Activated T-helper 9 cell treated with anti-CD3 and anti-CD28 coated beads, Interleukin-2, amount 50 U/mL, for 16 hours (primary cell): ENCODE measurements at places on chromosomes 12 and 14.

GRCh38 chr14:90523961-90524875, 127.4 kb downstream of the CALM1 start:
- DNase-seq, result no peak

GRCh38 chr14:61659582-61659981, 35.7 kb upstream of the HIF1A start:
- DNase-seq, result no peak

DNA sequence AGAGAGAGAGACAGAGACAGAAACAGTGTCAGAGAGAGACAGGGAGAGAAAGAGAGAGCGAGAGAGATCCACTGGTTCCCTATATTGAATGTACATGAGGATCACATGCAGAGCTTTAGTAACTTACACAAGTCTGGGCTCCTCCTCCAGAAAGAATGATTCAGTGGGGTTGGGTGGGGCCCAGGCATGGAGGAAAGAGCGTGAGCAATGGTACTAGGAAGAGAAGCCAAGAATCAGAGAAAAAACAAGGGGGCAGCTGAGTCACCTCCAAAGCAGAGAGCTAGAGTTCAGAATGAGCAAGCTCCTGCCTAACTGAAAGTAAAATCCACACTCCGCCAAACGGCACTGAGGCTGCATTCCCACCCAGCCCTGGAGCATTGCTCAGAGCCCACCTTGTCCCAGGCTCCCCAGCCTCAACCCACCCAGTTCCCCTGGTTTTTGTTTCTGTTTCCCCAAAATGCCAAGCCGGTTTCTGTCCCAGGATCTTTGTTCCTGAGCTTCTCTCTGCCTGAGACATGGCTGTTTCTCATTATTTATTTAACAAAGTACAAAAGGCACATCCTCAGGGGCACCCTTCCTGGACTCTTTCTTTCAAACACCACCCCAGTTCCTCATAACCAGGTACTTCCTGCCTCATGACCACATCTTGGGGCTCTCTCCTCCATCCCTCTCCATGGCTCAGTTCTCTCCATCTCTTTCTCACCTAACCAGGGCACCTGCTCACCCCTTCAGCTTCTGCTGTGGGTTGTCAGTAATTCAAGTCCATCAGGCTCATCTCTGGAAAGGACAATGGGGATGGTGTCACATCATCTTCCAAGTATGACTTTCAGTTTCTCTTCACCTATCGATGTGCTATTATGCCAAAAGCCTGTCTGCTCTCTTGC, 670.3 kb upstream of the TBX3 start:
- no peak for DNase-seq

DNA sequence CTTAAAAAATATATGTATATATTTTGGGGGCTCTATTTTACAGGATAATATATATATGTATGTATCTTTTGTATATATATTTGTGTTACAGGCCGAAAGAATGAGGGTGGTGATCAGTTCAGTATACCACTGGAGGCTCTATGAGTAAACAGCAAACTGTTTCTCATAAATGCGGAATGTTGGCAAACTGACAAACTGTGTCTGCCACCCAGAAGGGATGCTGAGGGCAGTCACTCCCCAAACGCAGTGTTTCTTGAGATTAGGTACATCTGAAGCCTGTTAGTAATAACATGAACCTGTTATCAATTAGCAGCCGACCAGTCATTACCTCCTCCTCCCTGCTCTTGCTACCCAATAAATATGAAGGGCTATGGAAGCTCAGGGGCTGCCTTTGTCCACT, 20.8 kb downstream of the TNFAIP2 start:
- no peak for DNase-seq

- no peak for DNase-seq
Observed at GRCh38 chr12:127393896-127394295, 873.1 kb upstream of the TMEM132C start.

GRCh38 chr14:32726516-32726915, 212.2 kb upstream of the NPAS3 start:
- DNase-seq, result no peak

DNA sequence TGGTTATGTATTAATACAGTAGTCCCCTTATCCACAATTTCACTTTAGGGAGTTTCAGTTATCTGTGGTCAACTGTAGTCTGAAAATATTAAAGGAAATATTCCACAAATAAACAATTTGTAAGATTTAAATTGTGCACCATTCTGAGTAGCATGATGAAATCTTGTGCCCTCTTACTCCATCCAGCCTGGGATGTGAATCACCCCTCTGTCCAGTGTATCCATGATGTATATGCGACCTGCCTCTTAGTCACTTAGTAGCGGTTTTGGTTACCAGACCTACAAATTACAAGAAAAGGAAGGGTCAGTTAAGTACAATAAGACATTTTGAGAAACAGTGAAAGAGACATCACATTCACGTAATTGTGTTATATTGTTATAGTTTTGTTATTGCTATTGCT, 39.9 kb upstream of the MDGA2 start:
- DNase-seq, result no peak

- no peak for DNase-seq
Observed at GRCh38 chr12:75603475-75603874, 92.1 kb upstream of the KRR1 start.

DNA sequence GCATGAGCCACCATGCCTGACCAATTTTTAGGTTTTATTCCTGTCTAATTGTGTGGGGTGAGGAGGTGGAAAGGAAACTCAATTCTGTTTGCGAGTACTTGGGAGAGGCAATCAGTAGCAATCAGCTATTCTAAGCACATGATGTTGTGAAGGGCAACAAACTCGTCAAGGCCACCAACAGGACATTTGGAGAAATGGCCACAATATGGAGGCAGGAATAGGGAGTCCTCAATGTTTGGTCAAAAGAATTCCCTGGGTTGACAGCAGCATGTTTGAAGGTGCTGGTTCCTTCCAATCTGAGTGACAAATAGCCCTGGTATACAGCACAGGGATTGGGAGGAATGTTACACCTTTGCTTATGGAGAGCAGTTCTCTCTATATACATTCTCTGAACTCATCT, 32.7 kb upstream of the USP44 start:
- DNase-seq, result no peak

GRCh38 chr12:61546296-61546695, 713.9 kb upstream of the USP15 start:
- no peak for DNase-seq

DNA sequence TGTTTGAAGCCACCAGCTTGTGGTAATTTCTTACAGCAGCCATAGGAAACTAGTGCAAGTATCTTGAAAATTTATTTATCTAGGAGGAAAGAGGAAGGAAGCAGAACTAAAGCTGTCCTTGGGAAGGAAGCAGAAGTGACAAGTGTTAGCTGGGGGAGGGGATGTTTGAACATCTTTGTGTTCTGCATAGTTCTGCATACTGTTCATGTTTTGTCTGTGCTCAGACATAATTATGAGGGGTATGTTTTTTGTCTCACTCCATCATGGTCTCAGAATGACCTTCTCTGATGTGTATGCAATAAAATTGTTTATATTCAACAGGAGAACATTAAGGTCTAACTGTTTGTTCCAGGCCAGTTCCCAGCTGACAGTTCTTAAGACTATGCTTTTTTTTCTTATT, 606.5 kb downstream of the GALC start:
- no peak for DNase-seq

GRCh38 chr12:40827683-40828592, 135.7 kb downstream of the CNTN1 start:
- DNase-seq, result no peak

DNA sequence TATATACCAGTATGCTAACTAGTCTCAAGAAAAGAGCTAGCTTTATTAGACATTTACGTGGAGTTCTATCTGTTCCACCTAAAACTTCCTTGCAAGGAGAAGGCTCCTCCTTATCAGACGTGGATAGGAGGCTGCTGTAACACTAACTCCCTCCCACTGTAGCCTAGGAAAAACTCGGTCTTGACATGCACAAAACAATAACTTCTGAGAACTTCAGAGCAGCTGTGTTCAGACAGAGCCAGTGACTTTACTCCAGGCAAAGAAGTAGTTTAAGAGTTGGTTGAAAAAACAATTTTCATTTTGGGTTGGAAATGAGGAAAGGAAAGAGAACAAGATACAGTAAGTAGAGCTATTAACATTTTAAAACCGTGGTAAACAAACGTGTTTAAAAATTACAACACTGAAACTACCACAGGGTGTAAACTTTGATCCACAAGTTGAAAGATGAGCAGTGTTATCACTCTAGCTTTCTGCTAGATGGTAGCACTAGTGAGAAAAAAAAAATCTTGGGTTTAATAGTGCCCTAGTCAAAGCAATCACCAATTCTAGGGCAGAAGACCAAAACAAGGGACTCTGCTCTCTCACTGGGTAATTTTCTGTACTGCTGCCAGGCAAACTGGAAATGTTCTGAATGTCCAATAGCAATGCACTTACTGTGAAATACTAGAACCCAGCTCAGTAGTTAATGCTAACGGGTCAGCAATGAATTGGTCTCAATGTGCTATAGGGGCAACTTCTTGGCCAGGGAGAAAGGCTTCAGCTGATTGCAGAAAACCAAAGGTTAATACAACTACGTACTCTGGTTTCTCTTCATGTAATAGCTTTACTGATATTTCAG, 2.4 kb downstream of the ATF7 start:
- no peak for DNase-seq

- no peak for DNase-seq
Observed at GRCh38 chr12:64582114-64582513, 28.2 kb upstream of the RASSF3 start.

DNA sequence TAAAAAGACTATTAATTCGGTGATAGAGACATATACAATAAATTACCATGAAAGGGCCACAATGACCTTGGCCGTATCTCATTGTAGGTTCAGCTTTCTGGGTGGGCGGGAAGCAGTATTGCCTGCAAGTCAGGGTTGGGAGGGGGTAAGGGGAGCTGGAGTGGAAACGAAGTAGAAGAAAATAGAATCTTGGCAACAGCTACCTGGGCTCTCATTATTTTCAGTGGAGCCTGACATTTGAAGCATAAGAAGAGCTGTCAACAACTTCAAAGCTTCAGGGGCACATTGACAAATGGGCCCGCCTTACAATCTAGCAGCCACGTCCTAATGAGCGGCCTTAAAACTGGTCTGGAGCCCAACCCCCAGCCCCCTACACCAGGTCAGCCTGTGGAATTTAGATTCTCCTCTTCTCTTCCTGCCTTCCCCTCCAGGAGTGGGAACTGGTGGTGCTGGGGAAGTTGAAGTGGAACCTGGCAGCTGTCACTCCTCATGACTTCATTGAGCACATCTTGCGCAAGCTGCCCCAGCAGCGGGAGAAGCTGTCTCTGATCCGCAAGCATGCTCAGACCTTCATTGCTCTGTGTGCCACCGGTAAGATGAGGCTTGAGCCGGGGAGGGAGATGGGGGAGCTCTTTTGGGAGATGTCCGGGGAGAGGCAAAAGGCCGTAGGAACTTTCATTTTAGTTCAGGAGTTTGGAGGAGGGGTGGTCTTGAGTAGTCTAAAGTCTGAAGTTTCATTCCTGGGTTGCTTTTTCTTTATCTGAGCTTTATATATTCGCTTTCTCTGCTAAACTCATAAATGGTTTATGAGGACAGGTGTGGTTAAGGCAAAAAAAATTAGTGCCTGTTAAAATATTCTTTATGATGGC, 5.0 kb downstream of the CCND2 start:
- DNase-seq, result no peak

GRCh38 chr12:108324351-108325017, 14.6 kb downstream of the CMKLR1 start:
- no peak for DNase-seq

DNA sequence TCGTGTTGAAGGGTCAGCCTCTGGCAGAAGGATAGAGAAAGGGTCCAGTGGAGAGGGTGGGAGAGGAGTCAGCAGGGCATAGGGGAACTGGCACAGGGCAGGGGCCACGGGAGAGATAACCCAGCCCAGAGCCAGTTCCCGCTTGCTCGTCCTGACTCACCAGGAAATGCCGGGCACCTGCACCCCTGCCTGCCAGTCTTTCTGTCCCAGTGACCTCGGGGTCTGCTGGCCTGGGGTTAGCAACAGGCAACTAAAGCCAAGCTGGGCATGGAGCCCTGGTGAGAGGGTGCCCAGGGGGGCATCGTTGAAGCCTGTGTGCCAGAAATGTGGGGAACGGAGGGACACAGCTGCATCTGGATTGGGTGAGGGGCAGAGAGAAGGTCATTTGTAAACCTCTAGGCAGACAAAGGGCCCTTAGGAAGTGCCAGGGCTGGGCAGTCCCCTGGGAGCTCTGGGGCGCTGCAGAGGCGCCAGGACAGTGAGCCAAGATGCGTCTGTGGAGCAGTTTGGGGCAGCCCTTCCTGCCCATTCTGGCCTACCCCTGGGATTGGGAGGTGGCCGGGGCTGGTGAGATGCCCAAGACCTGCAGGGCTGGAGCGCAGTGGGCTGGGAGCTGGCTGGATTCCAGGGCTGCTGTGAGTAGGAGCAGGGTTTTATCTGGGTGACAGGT, 5.5 kb downstream of the TNFAIP2 start:
- no peak for DNase-seq

- DNase-seq, result no peak
Observed at GRCh38 chr12:58176296-58176869, 235.0 kb downstream of the ATP23 start.

GRCh38 chr12:69179786-69180185, 59.6 kb upstream of the CPSF6 start:
- DNase-seq, result no peak

DNA sequence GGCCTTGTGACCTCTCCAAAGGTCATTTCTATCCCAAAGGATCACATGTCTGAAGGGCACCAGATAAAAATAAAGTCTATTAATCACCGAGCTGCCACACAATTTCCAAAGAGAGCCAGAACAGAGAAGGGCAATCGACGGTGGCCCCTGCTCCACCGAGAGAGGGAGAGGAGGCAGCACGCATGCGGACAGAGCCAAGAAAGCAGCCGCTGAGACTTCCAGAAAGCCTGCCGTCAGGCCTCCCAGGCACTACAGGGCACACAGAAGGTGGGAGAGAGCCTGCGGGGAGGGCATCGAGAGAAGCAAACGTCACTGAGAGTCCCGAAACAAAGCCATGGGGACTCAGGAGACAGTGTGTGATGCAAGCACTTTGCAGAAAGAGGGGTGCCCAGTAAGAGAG, 182.0 kb downstream of the DPF3 start:
- DNase-seq, result no peak

GRCh38 chr14:38578278-38578681, 322.4 kb upstream of the CLEC14A start:
- no peak for DNase-seq

- no peak for DNase-seq
Observed at GRCh38 chr12:71183018-71183417, 25.2 kb upstream of the TSPAN8 start.

DNA sequence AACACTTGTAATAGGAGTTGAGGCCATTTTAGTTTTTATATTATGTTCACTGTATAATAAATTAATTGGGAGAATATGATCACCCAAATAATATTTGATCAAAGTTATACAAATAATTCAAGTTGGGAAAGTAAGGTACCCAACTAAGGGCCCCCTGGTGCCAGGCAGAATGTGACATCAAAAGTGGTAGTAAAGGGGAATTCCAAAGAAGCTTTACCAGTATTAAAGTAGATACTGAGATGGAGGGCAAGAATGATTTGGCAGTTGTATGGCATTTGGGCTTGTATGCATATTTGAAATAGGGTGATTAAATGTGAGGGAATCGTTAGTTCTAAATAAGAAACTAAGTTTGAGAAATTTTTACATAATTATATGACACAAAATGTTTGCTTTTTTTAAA, 17.7 kb downstream of the GXYLT1 start:
- DNase-seq, result no peak

GRCh38 chr12:119176267-119177055, 2.3 kb upstream of the HSPB8 start:
- no peak for DNase-seq
